ENCODE measurements at places on chromosomes 4 and X.
A peak's percentile ranks its signal among the peaks of the same experiment; 100 is the strongest.

GRCh38 chr4:168045354-168045753 lies 47.0 kb upstream of the ANXA10 start:
- H3K36me3 ChIP-seq, result no peaks in the 10 kb centered on the region
- no peaks in the 10 kb centered on the region for H3K27me3 ChIP-seq
- no peak for DNase-seq

DNA sequence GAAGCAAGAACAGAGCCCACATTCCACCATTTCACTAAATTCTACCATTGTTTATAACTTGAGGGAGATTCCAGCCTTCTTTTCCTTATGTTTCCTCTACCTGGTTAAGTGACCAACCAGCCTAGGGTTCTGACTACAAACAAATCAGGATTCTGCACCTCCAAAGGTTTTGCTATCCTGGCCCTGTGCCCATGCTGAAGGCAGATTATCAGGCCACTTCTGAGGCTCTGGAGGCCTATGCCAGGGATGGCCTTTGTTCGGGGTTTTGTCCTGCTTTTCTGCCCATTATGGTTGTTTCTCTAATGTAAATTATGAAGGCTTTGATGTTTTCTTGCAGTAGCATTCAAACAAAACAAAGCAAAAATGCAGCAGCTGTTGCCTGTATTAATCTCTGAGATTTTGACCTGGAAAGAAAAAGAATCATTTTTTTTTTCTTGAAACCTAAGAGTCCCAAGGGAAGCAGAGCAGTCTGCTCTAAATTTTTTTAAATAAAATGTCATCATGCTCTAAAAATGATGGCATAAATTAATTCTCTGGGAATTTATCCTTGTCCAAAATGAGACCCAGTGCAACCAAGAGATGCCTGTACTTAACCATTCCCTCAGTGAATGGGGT lies 55.6 kb downstream of the RNF150 start:
- H3K4me3 ChIP-seq, result no peak overlapping the region
- H3K4me1 ChIP-seq, result no peaks in the 10 kb centered on the region
- no peak overlapping the region for H3K27ac ChIP-seq
- no peak for DNase-seq
- H3K36me3 ChIP-seq, result no peaks in the 10 kb centered on the region

GRCh38 chr4:111070390-111070789 lies 447.5 kb upstream of the PITX2 start:
- no peaks in the 10 kb centered on the region for H3K36me3 ChIP-seq
- no peak for DNase-seq
- H3K27me3 ChIP-seq, result no peaks in the 10 kb centered on the region
- no peak overlapping the region for H3K4me3 ChIP-seq
- no peaks in the 10 kb centered on the region for H3K4me1 ChIP-seq

- H3K4me3 ChIP-seq, result no peak overlapping the region
- H3K27ac ChIP-seq, result no peak overlapping the region
- no peak for DNase-seq
- H3K36me3 ChIP-seq, result no peaks in the 10 kb centered on the region
- no peaks in the 10 kb centered on the region for H3K4me1 ChIP-seq
- H3K27me3 ChIP-seq, result no peaks in the 10 kb centered on the region
Measured at GRCh38 chr4:58957711-58958110, 1847.5 kb upstream of the IGFBP7 start.

GRCh38 chrX:51866210-51866609 lies 27.2 kb upstream of the MAGED1 start:
- no peaks in the 10 kb centered on the region for H3K36me3 ChIP-seq
- no peak overlapping the region for H3K4me3 ChIP-seq
- no peaks in the 10 kb centered on the region for H3K4me1 ChIP-seq
- no peaks in the 10 kb centered on the region for H3K27me3 ChIP-seq
- DNase-seq, result no peak
- no peak overlapping the region for H3K27ac ChIP-seq

GRCh38 chr4:91961504-91961903 lies 342.3 kb upstream of the GRID2 start:
- H3K27ac ChIP-seq, result no peak overlapping the region
- H3K4me3 ChIP-seq, result no peak overlapping the region
- DNase-seq, result no peak
- no peaks in the 10 kb centered on the region for H3K27me3 ChIP-seq
- H3K4me1 ChIP-seq, result no peaks in the 10 kb centered on the region
- no peaks in the 10 kb centered on the region for H3K36me3 ChIP-seq

- no peaks in the 10 kb centered on the region for H3K36me3 ChIP-seq
- no peaks in the 10 kb centered on the region for H3K4me1 ChIP-seq
- H3K4me3 ChIP-seq, result no peak overlapping the region
- H3K27me3 ChIP-seq, result no peaks in the 10 kb centered on the region
- DNase-seq, result no peak
Measured at GRCh38 chr4:183377491-183377890, 55.3 kb upstream of the CLDN24 start.

DNA sequence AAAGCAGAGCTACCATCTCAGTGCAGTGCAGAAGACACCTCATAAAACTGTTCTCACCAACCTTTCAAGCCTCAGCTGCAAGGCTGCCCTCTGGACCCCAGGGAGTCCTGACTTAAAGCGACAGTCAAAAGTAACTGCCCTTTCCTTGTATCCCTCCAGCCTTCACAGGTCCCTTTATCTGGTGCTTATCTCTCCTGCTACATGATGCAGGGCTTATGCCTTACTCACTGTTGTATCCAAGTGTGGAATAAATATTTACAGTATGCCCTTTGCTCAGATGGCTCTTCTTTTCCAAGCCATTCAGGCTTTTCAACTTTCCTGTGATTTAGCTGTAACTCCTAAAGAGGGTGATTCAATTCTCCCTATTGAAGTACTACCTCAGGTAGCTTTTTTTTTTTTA lies 92.6 kb downstream of the KDR start:
- DNase-seq, result peak; percentile 90
- no peak overlapping the region for H3K4me3 ChIP-seq
- H3K27ac ChIP-seq, result no peak overlapping the region
- no peaks in the 10 kb centered on the region for H3K27me3 ChIP-seq

GRCh38 chrX:153499876-153500275 lies 5.1 kb downstream of the BGN start:
- no peaks in the 10 kb centered on the region for H3K4me1 ChIP-seq
- H3K36me3 ChIP-seq, result no peaks in the 10 kb centered on the region
- DNase-seq, result no peak
- no peaks in the 10 kb centered on the region for H3K27me3 ChIP-seq
- H3K4me3 ChIP-seq, result no peak overlapping the region

GRCh38 chr4:108695062-108695461 lies 44.7 kb downstream of the OSTC start:
- H3K27ac ChIP-seq, result no peak overlapping the region
- no peaks in the 10 kb centered on the region for H3K27me3 ChIP-seq
- no peaks in the 10 kb centered on the region for H3K36me3 ChIP-seq
- no peak for DNase-seq
- no peak overlapping the region for H3K4me3 ChIP-seq
- peaks cover 3% of the 10 kb centered on the region for H3K4me1 ChIP-seq

DNA sequence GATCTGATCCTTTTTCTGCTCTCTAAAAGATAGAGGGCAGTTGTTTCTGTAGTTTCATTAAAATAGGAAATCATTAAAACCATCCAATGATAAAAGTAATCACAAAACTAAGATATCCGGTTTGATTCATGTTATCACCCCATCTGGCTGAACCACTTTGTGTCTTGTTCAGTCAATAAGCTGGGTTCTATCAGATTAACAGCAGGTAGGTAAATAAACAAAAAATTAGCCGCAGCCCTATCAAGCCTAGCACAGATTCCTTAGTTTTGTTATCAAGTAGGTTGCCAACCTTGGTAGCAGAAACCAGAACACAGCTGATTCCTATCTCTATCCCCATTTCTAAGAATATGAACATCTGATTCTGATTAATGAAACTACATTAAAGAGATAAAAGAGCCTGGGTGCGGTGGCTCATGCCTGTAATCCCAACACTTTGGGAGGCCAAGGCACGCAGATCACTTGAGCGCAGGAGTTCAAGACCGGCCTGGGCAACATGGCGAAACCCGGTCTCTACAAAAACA lies 118.6 kb upstream of the PLAC1 start:
- no peak overlapping the region for H3K4me3 ChIP-seq
- H3K4me1 ChIP-seq, result no peaks in the 10 kb centered on the region
- no peaks in the 10 kb centered on the region for H3K27me3 ChIP-seq
- no peak for DNase-seq
- no peaks in the 10 kb centered on the region for H3K36me3 ChIP-seq

- no peaks in the 10 kb centered on the region for H3K27me3 ChIP-seq
- H3K4me1 ChIP-seq, result no peaks in the 10 kb centered on the region
- H3K4me3 ChIP-seq, result no peak overlapping the region
- no peak overlapping the region for H3K27ac ChIP-seq
Measured at GRCh38 chrX:9539605-9540387, 74.9 kb downstream of the TBL1X start.

DNA sequence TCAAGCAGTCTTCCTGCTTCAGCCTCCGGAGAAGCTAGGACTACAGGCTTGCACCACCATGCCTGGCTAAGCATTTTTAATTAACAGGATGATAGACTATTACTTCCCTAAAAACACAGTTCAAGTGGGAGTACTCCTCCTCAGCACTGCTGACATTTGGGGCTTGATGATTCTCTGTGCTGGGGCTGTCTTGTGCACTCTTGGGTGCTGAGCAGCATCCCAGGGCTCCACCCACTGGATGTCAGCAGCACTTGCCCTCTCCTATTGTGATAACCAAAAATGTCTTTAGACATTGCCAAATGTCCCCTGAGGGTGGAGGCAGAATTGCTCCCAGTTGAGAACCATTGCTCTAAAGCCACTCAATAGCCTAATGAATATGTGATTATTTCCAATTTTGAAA lies 60.4 kb downstream of the CLCN4 start:
- H3K36me3 ChIP-seq, result no peaks in the 10 kb centered on the region
- DNase-seq, result peak; percentile 18
- H3K4me1 ChIP-seq, result no peaks in the 10 kb centered on the region
- no peak overlapping the region for H3K27ac ChIP-seq
- no peaks in the 10 kb centered on the region for H3K27me3 ChIP-seq

- H3K36me3 ChIP-seq, result no peaks in the 10 kb centered on the region
- peaks cover 2% of the 10 kb centered on the region for H3K4me1 ChIP-seq
- H3K4me3 ChIP-seq, result no peak overlapping the region
- peak; percentile 98 for DNase-seq
Measured at GRCh38 chr4:124636788-124637187, 75.7 kb downstream of the ANKRD50 start.

GRCh38 chr4:98493296-98493695 lies 165.1 kb downstream of the TSPAN5 start:
- H3K36me3 ChIP-seq, result no peaks in the 10 kb centered on the region
- no peak overlapping the region for H3K4me3 ChIP-seq
- DNase-seq, result no peak

GRCh38 chr4:25792876-25793275 lies 69.9 kb downstream of the SEL1L3 start:
- H3K27me3 ChIP-seq, result no peaks in the 10 kb centered on the region

GRCh38 chrX:49247916-49248811 lies 12.9 kb downstream of the CCDC22 start:
- H3K4me3 ChIP-seq, result no peak overlapping the region
- no peaks in the 10 kb centered on the region for H3K36me3 ChIP-seq
- no peak for DNase-seq
- no peaks in the 10 kb centered on the region for H3K4me1 ChIP-seq
- no peaks in the 10 kb centered on the region for H3K27me3 ChIP-seq

- H3K27ac ChIP-seq, result no peak overlapping the region
- no peaks in the 10 kb centered on the region for H3K4me1 ChIP-seq
- H3K4me3 ChIP-seq, result no peak overlapping the region
- H3K36me3 ChIP-seq, result no peaks in the 10 kb centered on the region
Measured at GRCh38 chr4:84995386-84995785, 28.9 kb upstream of the WDFY3 start.

- no peak overlapping the region for H3K4me3 ChIP-seq
- no peaks in the 10 kb centered on the region for H3K36me3 ChIP-seq
- H3K4me1 ChIP-seq, result peaks cover 4% of the 10 kb centered on the region
- H3K27me3 ChIP-seq, result peaks cover 22% of the 10 kb centered on the region
Measured at GRCh38 chr4:37243051-37243450, 1.5 kb upstream of the NWD2 start.

DNA sequence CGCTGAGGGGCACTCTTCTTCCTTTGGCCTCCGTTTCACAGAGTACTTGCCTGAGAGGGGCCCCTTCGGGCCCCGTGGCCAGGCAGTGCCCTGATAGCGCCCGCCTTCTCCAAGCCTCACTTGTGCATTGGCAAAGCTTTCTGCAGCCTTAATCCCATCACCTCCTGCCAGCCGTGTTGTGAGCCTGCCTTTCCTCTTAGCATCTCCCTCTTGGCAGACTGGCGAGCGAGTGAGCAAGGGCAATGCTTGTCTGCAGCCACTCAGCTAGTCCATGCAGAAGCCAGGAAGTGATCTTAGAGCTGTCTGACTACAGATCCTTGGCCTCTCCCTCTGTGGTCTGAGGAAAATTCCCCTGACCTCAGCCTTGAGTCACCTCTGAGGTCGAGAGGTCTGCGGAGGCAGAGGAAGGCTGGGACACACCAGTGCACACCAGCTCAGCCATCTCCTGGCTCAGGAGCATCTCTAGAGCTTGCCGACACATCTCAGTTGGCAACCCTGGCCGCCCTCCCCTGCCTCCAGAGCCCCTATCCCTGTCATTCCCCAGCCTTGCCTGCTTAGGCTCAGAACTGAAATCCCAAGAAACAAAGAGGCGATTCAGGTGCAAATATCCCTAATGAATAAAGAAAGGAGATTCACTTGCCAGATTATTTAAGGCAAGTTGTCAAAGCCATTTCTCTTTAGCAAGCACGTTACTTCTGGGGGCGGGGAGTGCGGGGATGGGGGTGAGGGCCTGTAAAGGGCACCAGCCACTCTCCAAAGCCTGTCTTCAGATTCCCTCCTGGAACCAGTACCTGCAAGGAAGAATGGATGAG lies 143.5 kb upstream of the MAMLD1 start:
- DNase-seq, result peak; percentile 11
- H3K36me3 ChIP-seq, result no peaks in the 10 kb centered on the region
- no peaks in the 10 kb centered on the region for H3K4me1 ChIP-seq
- no peak overlapping the region for H3K27ac ChIP-seq
- H3K27me3 ChIP-seq, result no peaks in the 10 kb centered on the region
- H3K4me3 ChIP-seq, result no peak overlapping the region

- H3K27me3 ChIP-seq, result no peaks in the 10 kb centered on the region
- no peak overlapping the region for H3K27ac ChIP-seq
- DNase-seq, result no peak
- no peaks in the 10 kb centered on the region for H3K36me3 ChIP-seq
- no peak overlapping the region for H3K4me3 ChIP-seq
- no peaks in the 10 kb centered on the region for H3K4me1 ChIP-seq
Measured at GRCh38 chrX:47936940-47937317, 66.9 kb downstream of the ZNF182 start.

- no peak overlapping the region for H3K4me3 ChIP-seq
- no peaks in the 10 kb centered on the region for H3K27me3 ChIP-seq
- no peaks in the 10 kb centered on the region for H3K36me3 ChIP-seq
- no peak for DNase-seq
- H3K4me1 ChIP-seq, result no peaks in the 10 kb centered on the region
Measured at GRCh38 chr4:178316211-178316610, 874.0 kb upstream of the AGA start.

- no peak overlapping the region for H3K4me3 ChIP-seq
- no peak for DNase-seq
- no peaks in the 10 kb centered on the region for H3K36me3 ChIP-seq
- no peak overlapping the region for H3K27ac ChIP-seq
Measured at GRCh38 chr4:174154215-174154854, 129.1 kb downstream of the FBXO8 start.
